ENCODE measurements at places on chromosomes 12 and 14.

- no peak for DNase-seq
These were observed 42.1 kb upstream of the LGR5 start for GRCh38 chr12:71397433-71397954.

- no peak for DNase-seq
These were observed 169.3 kb downstream of the EMP1 start for GRCh38 chr12:13365748-13366366.

- no peak for DNase-seq
These were observed 232.7 kb downstream of the RPAP3 start for GRCh38 chr12:47473091-47473490.

GRCh38 chr14:32331206-32331605 is 2.1 kb downstream of the AKAP6 start:
- no peak for DNase-seq

- DNase-seq: no peak
These were observed 54.2 kb downstream of the C12orf42 start for GRCh38 chr12:103441437-103442181.

GRCh38 chr12:29309320-29309902 is 71.6 kb downstream of the ERGIC2 start:
- DNase-seq: no peak

GRCh38 chr12:15719230-15719629 is 70.0 kb downstream of the EPS8 start:
- no peak for DNase-seq

- DNase-seq: no peak
These were observed 8.4 kb upstream of the PPTC7 start for GRCh38 chr12:110591451-110592051.

- DNase-seq: no peak
These were observed 235.8 kb downstream of the KSR2 start for GRCh38 chr12:117732761-117733548.

- DNase-seq: no peak
These were observed 79.0 kb downstream of the PITPNM2 start for GRCh38 chr12:123071857-123072256.

GRCh38 chr12:47870175-47870781 is 34.5 kb downstream of the VDR start:
- DNase-seq: no peak

GRCh38 chr14:101687756-101688546 is 73.6 kb upstream of the PPP2R5C start:
- no peak for DNase-seq

GRCh38 chr12:114726092-114726710 is 42.2 kb upstream of the TBX3 start:
- no peak for DNase-seq

GRCh38 chr12:119302451-119303080 is 32.0 kb upstream of the CCDC60 start:
- DNase-seq: no peak

- no peak for DNase-seq
These were observed 10.2 kb upstream of the FOXG1 start for GRCh38 chr14:28756269-28756883.

DNA sequence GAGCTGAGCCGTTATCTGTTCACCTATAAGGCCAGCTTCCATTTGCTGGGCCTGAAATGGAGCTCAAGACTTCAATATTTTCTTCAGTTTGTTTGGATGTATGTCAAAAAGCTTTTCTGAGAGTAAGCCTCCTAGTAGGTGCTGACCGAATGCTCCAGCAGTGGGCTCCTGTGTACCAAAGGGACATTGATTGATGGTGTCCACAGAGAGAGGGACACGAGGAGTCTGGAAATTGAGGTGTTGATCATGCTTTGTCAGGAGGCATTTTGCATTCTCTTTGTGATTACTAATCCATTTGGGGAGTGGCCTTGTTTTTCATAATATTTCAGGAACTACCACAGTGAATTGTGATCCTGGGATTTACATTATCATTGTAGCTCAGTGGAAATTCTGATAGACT is 107.7 kb upstream of the SLC38A2 start:
- DNase-seq: no peak

GRCh38 chr12:79183926-79184325 is 319.4 kb downstream of the SYT1 start:
- no peak for DNase-seq

- DNase-seq: no peak
These were observed 3.3 kb downstream of the ZCRB1 start for GRCh38 chr12:42322567-42322966.

- DNase-seq: no peak
These were observed 871 bp upstream of the COQ5 start for GRCh38 chr12:120529641-120530417.

- no peak for DNase-seq
These were observed 5.6 kb downstream of the MYH6 start for GRCh38 chr14:23402296-23403138.

GRCh38 chr12:34287437-34287836 is 265.1 kb downstream of the ALG10 start:
- no peak for DNase-seq

GRCh38 chr12:98373025-98373554 is 142.3 kb upstream of the TMPO start:
- DNase-seq: no peak

DNA sequence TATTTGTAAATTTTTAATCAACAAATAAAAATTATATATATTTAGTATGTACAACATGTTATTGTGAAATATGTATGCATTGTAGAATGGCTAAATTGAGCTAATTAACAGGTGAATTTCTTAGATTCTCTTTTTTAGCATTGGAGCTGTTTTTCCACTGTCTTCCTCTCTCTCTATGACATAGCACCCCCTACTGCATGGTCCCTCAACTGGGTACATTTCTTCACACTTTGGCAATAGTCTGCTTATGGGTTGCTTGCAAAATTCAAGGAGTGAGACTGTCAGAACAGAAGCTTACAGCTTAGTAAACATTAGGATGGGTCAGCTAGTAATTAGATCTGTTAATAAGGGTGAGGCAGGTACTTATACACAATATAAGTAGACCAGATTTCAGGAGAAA is 658.5 kb upstream of the MGAT4C start:
- no peak for DNase-seq

DNA sequence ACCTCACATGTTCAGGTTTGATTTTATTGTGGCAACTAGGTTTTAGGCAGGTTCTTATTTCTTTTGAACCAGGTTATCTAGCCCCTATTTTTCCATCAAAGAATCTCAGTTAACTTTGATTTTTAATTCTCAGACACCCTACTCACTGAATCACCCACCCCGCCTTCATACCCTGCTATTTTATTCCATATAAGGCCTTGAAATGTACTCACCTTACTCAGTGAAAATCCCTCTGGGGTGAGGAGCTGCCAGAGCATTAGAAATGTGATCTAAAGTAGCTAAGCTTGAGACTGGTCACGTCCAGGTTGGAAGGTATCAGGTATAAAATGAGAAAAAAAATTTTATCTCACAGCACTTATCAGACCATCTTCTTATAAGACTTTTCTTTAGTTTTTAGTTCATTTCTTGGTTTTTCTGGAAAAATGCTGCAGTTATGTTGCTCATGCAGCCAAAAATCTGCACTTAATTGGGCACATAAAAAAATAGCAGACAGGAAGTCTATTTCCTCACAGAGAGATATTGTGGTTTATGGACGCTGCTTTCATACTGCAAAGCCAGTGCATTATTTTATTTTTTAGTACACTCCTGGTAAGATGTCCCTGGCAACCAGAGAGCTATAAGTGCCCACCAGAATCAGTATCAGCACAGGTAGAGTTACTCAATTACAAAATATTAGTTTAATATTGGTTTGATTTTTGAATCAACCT is 101.5 kb upstream of the CCDC91 start:
- DNase-seq: no peak

DNA sequence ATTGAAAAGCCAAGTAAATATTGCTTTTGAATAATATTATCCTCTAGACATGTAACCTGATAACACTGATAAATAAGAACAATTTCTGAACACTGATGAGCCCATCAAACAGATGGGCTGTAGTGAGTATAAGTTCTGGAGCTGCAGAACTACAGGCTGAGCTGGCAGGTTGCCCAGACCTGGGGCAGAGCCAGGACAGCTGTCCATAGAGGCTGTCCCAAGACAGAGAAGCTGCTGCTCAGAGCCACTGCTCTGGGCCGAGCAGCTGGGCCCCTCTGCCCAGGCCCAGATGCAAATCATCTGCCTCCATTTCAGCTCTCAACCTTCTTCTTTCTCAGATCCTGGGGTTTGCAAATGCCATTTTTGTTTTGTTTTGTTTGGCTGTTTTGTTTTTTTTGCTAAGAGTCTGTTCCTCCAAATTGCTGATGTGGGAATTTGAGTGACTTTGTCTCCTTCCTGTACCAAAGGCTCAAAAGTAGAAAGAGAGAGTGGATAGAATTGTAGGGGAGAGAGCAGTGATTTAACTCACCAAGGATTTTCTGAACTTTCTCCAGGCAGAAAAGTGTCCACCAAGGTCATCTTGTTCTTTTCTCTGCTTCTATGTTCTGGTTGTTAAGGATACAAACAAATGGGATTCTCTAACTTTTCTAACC is 4.0 kb upstream of the TESPA1 start:
- no peak for DNase-seq

DNA sequence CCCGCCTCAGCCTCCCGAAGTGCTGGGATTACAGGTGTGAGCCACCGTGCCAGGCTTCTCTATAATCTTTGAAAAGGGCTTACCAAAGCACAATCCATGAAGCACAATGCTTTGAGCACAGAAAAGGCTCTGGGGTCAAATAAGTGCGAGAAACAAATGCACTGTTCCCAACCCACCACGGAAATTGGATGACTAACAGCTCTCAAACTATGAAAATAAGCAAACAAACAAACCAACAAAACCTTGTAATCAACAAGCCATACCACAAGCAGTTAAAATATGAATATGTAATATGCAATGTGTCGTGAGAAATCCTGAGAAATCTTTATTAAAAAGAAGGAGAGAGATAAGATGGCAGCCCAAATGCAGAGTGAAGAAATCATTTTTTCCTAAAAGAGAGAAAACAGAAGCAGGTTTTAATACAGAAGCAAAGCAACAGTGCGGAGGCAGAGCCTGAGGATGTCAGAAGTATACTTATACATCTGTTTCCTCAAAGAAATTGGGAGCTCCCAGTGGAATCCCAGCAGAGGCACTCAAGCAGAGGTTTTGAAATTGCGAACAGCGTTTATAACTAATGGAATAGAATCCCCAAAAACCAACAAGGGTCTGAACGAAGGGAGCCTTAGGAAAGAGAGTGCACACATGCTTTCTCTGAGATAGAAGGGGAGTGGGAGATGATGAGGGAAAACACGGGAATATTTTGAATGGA is 17.1 kb downstream of the SMCO2 start:
- no peak for DNase-seq

DNA sequence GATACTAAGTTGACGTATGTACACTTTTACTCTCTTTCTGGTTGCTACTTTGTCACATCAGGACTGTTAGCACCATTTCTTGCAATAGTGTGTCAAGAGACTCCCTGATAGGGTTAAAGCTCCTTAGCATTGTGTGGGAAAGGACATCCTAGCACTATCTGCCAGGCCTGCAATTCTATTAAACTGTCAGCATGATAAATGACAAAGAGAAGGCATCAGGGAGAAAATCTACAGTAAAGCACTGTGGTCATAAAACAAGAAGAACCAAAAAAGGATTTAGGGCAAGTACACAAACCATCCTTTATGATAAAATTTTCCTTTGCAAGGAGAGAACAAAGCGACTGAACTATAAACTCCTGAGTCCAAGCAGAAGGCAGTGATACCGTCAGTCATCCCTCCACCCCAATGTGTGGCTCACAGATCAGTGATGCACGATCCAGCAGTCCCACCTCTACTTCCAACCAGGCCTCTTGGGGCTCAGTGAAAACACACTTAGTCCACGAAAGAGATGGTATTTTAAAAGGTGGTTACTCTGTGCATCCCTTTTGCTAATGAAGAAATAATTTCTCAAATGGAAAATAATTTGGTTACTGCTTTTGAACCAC is 31.4 kb upstream of the SLC35F4 start:
- no peak for DNase-seq

DNA sequence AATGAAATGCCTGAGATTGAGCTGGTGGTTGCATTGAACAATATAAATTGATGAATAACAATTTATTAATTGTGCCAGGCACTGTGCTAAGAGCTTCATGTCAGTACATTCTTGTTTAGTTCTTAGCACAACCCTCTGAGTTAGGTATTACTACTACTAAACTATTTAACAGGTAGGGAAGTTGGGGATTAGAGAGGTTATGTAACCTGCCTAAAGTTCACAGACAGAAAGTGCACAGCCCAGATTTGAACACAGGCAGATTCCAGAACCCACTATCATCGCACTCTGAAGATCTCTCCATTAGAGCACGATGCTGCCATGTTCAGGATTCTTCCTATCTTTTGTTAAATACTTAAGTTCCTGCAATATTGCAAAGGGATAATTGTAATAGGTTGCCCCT is 49.3 kb downstream of the ETV6 start:
- DNase-seq: no peak

- no peak for DNase-seq
These were observed 59.1 kb downstream of the DUSP16 start for GRCh38 chr12:12503384-12504078.

- no peak for DNase-seq
These were observed 88.0 kb upstream of the TMEM260 start for GRCh38 chr14:56491299-56492285.

- DNase-seq: no peak
These were observed 3.7 kb upstream of the SETD1B start for GRCh38 chr12:121799842-121800693.

GRCh38 chr14:63454436-63454835 is 88.7 kb downstream of the PPP2R5E start:
- no peak for DNase-seq

- no peak for DNase-seq
These were observed 13.9 kb downstream of the BAZ2A start for GRCh38 chr12:56616244-56616643.
